ENCODE measurements at places on chromosomes 4 and X. TPM values are rescaled to one million over a fixed set of nuclear protein-coding genes. Genes with fewer than 3 reads are reported as not detected.

DNA sequence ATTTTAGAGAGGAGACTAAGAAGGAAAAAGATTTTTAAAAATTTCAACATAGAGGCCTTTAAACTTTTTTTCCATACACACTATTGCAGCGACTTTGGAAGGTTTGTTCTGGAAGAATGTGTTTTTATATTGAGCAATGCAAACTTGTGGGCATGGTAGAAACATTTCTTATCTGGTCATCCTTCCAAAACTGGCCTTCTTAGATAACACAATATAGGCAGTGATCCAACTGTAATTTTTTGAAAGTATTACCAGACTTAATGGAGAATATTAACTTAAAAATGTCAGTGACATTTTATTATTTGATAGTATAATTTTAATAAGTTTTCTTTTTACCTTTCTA, 25.6 kb downstream of the FHDC1 start:
- DNase-seq = no peak

- DNase-seq = no peak
Observed at GRCh38 chrX:136165406-136165805, 18.1 kb downstream of the FHL1 start.

DNA sequence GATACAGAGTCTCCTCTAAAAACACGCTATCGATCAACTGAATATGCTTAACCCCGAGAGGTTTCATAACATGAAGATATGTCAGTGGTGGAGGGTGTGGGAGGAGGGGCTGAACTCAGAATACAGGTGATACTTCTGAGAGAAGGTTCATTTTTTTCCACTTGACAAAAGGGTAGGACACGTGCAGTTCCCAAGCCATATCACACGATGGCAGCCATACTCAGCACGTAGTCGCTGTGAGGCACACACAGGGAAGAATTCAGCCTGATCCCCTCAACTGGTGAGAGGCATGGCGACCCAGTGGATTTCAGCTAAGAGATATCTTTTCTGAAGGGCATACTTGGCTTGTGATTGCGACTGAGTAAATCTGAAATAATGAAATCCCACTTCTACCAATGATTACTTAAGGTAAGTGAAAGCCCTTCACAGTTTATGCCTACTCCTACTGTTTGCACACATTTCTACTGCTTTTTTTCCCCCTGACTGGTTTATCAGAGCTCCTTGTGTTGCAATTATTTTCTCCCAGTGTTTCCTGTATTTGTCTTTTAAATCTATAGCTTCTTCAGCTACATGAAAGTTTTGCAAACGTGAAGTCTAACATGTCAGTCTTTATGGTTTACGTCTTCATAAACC, 133.1 kb downstream of the CORIN start:
- peak; percentile 45 for DNase-seq

Gene TLR2
- 9.0 TPM for polyA plus RNA-seq

- DNase-seq = no peak
Observed at GRCh38 chr4:106522839-106523238, 154.3 kb upstream of the GIMD1 start.

DNA sequence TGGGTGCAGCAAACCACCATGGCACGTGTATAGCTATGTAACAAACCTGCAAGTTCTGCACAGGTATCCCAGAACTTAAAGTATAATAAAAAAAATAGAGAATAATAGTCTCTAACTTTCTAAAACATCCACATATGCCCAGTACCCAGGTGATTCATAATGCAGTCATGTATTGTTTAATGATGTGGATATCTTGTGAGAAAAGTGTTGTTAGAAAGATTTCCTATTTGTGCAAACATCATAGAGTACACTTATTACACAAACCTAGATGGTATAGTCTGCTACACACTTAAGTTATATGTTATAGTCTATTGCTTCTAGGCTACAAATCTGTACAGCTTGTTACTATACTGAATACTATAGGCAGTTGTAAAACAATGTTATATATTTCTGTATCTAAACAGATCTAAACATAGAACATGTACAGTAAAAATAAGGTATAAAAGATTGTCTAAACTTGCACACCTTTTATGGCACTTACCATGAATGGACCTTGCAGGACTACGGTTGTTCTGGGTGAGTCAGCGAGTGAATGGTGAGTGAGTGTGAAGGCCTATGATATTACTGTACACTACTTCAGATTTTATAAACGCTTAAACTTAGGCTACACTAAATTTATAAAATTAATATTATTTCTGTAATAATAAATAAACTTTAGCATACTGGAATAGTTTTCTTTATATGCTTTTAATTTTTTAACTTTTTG, 232.2 kb upstream of the SLIT2 start:
- DNase-seq = no peak

Data from renal cortex interstitium (tissue), 15 donors.